Pancreas (tissue), 10 donors: ENCODE measurements at places on chromosomes 12 and 14.

GRCh38 chr12:57940915-57941164, 527 bp upstream of the ATP23 start:
- no peak for DNase-seq

DNA sequence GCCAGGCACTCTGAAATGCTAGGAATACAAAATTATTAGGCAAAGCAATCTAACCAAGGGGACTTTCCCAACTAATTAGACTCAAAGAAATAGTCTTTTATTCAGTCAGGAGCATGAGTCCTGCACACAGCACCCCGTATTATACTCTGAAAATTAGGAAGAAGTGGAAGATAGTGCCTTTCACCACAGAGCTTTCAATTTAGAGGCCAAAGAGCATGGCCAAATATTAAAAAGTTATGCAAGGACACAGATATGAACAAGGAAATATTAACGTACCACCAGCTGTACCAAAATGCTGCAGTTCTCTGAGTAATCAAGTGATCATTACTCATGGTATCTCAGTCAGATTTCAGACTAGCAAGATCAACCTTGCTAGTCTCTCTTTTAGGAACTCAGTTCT, 22.6 kb upstream of the MDM2 start:
- DNase-seq: no peak

DNA sequence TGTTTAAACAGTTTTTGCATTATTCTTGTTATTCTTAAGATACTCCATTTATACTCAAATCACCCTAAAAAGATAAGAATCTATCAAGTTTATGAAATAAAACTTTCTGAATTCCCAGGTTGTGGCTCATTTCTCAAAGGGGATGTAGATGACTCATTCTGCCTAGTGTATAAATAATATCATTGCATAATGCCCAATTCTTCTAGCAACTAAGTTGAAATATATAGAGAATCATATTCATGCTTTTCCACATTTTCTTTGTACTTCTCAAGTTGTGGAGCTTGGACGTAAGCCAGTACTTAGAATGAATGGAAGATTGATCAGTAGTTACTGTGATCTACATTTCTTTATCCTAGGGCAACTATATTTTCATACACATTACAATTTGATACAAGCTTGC, 201.1 kb downstream of the PPFIA2 start:
- DNase-seq: no peak

GRCh38 chr12:45343269-45344051, 127.6 kb downstream of the ANO6 start:
- DNase-seq: no peak
